Endothelial cell (in vitro differentiated cells): ENCODE measurements at places on chromosomes 5 and 9.
A peak's percentile ranks its signal among the peaks of the same experiment; 100 is the strongest.

DNA sequence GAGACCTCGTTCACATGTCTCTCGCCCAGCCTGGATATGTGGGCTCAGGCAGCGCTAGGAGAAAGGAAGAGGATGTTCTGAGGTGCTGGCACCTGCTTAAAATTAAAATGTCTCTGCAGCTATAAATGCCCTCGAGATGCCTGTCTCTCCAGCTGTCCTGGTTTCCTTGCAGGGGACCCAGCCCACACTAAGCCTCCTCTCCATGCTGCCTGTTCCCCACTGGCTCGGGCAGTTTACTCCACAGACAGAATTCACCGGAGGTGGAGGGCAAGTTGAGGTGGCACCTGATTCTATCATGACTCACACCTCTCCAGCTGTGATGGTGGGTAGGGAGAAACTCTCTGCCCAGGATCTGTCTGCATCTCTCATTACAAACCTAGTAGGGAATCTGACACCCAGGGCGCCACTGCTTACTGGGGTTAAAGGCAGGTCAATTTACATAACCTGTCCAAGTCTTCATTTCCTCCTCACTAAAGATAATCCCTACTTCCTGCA is 420.9 kb downstream of the SPOCK1 start:
- DNase-seq: no peak

DNA sequence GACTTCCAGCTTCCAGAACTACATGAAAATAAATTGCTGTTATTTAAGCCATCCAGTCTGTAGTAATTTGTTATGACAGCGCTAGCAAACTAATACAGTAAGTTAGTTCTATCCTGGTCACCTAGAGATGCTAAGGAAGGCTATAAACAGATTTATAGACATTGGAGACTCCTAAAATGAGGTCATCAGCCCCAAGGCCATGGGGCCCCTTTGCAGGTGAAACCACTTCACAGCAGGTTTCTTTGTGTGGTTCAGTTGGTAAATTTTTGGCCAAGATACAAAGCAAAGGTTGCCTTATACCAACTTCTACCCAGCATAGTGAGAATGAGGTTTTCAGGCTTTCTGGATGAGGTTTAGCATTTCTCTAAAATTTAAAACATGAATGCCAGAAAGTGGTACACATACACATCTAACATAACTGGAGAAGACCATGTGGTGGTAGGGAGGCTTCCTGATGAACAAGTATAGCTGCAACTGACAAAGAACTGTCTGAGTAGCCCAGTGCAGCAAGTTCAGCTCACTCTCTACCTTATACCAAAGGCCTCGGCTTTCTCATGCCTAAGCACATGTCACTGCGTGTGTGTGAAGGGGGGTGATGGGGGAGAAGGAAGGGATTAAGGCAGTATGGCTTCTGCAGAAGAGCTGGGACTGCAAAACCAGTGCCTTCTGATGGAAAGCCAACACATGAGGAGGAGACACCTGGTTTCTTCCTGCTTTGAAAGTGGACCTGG is 264.6 kb upstream of the TAS2R1 start:
- no peak for DNase-seq

DNA sequence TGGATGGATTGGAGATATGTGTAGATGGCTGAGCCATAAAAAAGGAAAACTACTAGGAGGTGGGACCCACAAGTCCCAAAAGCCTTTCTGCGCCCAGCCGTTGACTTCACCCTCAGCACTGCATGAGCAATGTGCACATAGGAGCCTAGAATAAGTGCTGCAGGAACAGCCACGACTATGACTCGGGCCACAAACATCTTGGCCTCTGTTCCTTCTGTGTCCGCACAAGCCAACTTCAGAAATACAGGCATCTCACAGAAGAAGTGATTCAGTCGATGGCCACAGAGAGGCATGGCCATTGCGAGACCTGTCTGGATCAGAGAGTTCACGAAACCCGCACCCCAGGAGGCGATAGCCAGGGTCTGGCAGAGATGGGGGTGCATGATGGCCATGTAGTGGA is 587 bp downstream of the OR2Y1 start:
- no peak for DNase-seq

- no peak for DNase-seq
Observed at GRCh38 chr9:23321049-23321448, 505.0 kb downstream of the ELAVL2 start.

DNA sequence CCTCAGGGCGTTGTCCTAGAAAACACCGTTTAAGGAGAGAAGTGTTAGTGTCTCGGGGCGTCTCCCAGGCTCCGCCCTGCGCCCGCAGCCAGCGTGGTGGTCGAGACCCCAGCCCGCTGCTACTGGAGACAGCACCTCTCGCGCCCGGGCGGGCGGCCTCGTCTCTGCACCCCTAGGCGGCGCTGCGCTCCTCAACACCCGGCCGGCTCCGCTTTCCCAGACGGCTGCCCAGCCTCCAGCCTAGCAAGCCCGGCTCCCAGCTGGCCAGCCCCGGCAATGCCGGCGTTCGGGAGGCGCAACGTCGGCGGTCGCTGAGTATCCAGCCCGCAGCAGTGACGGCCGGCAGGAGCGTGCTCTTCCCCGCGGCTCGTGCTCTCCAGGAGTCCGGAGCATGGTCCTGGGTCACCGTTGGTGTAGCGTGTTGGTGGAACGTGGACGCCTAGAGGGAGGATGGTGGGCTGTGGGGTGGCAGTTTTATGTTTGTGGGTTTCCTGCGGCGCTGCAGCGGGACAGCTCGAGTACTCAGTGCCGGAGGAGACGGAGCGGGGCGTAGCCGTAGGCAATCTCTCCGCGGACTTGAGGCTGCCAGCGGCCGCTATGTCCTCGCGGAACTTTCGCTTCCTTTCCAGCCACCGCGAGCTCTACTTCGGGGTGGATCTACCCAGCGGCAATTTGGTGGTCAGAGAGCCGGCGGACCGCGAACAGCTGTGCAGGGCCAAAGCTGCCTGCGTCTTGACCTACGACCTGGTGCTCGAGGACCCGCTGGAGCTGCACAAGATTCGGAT is 536 bp downstream of the PCDHAC1 start:
- DNase-seq: peak; percentile 96

DNA sequence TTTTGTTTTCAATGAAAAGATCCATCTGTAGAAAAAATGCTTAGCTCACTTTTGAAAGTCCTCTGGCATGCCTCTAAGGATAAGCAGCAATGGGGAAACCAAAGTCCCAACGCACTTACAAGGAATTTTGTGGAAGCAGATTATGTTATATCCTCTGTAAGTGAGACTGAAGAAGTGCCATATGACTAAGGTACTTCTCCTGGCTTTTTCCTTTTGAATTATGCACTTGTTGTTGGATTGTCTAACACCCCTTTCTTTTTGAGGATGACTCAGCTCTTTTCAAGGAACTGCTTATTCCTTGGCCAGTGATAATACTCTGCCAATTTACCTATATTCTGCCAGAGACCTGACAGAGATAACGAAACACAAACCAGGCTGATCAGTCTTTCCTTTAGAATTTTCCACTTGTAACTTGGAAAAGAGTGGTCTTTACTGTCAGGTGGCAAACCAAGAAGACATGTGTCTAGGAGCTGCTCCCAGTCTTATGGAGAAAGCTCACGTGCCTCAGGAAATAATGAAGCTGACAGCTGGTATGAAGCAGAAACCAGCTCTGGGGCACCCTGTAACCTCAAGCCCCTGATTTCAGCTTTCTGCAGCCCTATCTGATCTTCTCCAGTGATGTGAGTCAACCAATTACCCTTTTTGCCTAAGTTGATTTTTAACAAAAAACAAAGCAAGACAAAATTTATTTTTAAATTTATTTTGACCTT is 290.8 kb upstream of the FBXL7 start:
- no peak for DNase-seq

- peak; percentile 48 for DNase-seq
Observed at GRCh38 chr5:52989025-52989780, at the start of gene ITGA2. TSS of gene ITGA2 (plus strand) at chr5:52989352. CDS start at chr5:52989469, 117 bp downstream.

GRCh38 chr5:171499611-171500010 is 80.2 kb downstream of the FGF18 start:
- DNase-seq: no peak

DNA sequence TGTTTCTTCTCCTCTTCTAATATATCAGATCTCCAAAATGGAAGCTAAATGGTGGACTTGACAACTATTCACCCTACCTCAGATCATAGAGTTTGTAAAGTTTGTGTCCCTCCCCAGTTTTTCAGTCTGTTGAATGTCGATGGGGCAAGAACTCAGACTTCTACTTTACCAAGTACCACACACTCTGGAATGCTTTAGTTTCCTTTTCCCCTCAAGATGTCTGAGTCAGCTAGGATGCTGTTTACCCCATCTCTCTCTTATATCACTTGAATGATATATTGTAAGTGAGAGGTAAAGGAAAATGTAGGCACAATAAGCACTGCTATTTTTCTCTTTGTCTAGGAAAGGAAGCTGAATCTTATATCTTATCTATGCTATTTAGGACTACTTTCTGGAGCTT is 25.9 kb upstream of the TAL2 start:
- DNase-seq: no peak

GRCh38 chr9:35488021-35488420 is 1.9 kb upstream of the RUSC2 start:
- no peak for DNase-seq
